ENCODE measurements at places on chromosomes 13 and 19. TPM values are rescaled to one million over a fixed set of nuclear protein-coding genes. Genes with fewer than 3 reads are reported as not detected.

NANOS3 gene
- not detected for total RNA-seq

ZNF540 gene
- 0.60 TPM for total RNA-seq

YJEFN3 gene
- 0.17 TPM for total RNA-seq

CCDC70 gene
- total RNA-seq, result not detected

OR7D2 gene
- not detected for total RNA-seq

IGLON5 gene
- total RNA-seq, result 0.09 TPM

MRPS31 gene
- 10.6 TPM for total RNA-seq

IGFL2 gene
- total RNA-seq, result not detected

CEACAM21 gene
- not detected for total RNA-seq

BCL3 gene
- total RNA-seq, result 31.9 TPM

FXYD1 gene
- total RNA-seq, result 18.8 TPM

DAND5 gene
- not detected for total RNA-seq

PCP2 gene
- total RNA-seq, result 0.82 TPM
